ENCODE measurements at places on chromosomes 2 and 18. TPM values are rescaled to one million over a fixed set of nuclear protein-coding genes. Genes with fewer than 3 reads are reported as not detected.

Gene SP5
- total RNA-seq = not detected

Gene FAM237A
- total RNA-seq = not detected

- peaks cover 4% of the 10 kb centered on the region for H3K27me3 ChIP-seq
- no peak overlapping the region for H3K4me3 ChIP-seq
- peak; percentile 63 for DNase-seq
- no peak overlapping the region for H3K27ac ChIP-seq
- H3K4me1 ChIP-seq = no peaks in the 10 kb centered on the region
Measured at GRCh38 chr18:63016270-63016669, 300.9 kb downstream of the PHLPP1 start.

Gene MEX3C
- total RNA-seq = 69.8 TPM

GRCh38 chr2:190574169-190574568 lies 39.6 kb upstream of the NEMP2 start:
- H3K27ac ChIP-seq = no peak overlapping the region
- no peaks in the 10 kb centered on the region for H3K27me3 ChIP-seq
- no peaks in the 10 kb centered on the region for H3K36me3 ChIP-seq
- no peak overlapping the region for H3K4me3 ChIP-seq

DNA sequence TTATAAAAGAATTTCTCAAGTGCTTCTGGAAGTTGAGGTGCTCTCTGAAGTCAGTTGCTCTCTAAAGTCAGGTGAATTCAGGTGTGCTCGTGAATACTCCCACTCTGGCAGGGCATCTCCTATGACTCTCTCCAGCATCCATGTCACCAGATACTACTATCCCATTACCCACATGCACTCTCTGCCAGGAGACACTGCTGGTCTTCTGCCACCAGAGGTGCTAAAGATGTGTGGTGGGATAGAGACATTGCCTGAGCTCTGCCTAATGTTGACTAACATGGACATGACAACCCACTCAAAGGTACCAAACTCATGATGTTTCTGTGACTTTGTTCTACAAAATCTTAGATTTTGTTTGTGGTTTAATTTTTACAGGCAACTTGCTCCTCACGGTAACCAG lies 106.4 kb upstream of the HNRNPA3 start:
- no peak overlapping the region for H3K27ac ChIP-seq
- no peaks in the 10 kb centered on the region for H3K4me1 ChIP-seq
- H3K27me3 ChIP-seq = no peaks in the 10 kb centered on the region
- no peak for DNase-seq
- H3K4me3 ChIP-seq = no peak overlapping the region

DNA sequence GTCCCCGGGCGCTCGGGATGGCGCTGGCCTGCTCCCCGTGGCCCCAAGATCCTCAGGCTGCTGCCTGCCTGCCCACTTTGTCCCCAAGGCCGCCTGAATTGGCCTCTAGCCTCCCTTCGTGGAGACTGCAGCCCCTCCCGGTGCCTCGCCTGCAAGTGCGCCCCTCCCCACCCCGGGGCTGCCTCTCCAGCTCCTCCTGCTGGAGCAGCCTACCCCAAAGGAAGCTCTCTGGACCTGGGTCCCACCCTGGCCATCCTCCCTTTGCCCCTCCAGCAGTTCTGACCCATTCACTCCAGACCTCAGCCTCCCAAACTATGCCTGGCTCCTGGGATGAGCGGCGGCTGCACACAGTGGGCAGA lies 6.2 kb downstream of the ESPNL start:
- no peaks in the 10 kb centered on the region for H3K27me3 ChIP-seq
- no peaks in the 10 kb centered on the region for H3K36me3 ChIP-seq
- DNase-seq = no peak
- H3K4me3 ChIP-seq = no peak overlapping the region
- no peaks in the 10 kb centered on the region for H3K4me1 ChIP-seq
- no peak overlapping the region for H3K27ac ChIP-seq

DNA sequence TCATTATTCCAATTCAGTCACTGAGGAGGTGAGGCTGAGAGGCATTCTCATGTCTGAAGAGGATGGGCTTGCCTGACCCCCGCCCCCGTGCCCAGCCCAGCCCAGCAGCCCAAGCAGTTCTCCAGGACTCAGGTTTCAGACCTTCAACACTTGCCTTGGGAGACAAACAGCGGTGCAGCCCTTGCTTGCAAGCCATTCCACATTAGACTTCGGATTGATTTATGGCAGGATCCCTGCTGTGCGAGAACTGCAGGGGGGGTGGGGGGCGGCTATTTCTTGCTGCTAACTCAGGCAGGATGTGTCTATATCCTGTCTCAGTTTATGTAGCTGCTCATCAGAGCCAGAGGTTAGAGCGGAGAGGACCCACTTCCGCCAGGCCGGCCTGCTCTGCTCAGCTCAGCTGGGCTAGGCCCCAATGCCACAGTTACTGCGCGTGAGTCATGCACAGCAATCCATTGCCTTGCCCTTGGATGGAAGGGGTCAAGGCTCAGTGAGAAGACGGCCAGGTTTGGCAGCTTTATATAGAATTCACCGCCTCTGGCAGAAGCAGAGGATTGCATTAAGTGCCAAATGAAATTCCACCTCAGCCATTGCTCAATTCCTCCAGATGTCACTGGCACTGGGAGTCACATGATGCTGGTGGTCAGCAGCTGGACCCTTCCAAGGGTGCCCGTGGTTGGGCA lies 1.8 kb downstream of the GYPC start:
- H3K36me3 ChIP-seq = no peaks in the 10 kb centered on the region
- peaks cover 62% of the 10 kb centered on the region for H3K4me1 ChIP-seq
- peak overlapping the region; percentile 86 for H3K27ac ChIP-seq
- no peaks in the 10 kb centered on the region for H3K27me3 ChIP-seq
- H3K4me3 ChIP-seq = peak overlapping the region; percentile 74

DNA sequence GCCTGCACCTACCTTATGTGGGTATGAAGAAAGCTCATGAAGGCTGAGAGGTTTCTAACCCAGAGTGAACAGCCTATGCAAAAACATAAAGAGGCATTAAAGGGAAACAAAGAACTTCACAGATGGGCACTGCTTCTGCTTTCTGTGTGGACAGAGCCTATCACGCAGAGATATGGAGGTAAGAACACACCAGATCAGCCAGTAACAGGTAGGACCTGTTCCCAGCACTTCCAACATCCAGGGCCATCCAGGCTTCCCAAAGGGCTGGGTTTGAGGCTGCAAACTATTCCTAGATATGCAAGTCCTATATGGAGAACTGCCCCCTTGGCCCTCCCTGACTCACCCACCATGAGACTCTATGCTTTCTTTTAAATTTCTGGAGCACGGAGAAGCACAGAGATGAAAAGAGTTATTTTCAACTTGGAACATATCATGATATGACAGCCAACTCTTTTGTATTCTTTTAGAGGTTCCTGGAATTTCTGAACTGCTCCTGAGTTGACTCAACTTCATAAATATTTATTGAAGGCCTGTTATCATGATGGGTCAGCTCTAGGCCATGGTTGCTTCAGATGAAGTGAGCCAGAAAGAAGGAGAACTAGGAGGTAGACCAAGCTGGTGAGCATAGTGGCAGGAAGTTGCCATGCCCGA lies 77.4 kb upstream of the PPP1CB start:
- no peaks in the 10 kb centered on the region for H3K27me3 ChIP-seq
- H3K4me3 ChIP-seq = no peak overlapping the region
- H3K27ac ChIP-seq = no peak overlapping the region

Gene AFTPH
- total RNA-seq = 44.2 TPM

Gene OR6B2
- total RNA-seq = not detected

Gene APCDD1
- total RNA-seq = not detected

DNA sequence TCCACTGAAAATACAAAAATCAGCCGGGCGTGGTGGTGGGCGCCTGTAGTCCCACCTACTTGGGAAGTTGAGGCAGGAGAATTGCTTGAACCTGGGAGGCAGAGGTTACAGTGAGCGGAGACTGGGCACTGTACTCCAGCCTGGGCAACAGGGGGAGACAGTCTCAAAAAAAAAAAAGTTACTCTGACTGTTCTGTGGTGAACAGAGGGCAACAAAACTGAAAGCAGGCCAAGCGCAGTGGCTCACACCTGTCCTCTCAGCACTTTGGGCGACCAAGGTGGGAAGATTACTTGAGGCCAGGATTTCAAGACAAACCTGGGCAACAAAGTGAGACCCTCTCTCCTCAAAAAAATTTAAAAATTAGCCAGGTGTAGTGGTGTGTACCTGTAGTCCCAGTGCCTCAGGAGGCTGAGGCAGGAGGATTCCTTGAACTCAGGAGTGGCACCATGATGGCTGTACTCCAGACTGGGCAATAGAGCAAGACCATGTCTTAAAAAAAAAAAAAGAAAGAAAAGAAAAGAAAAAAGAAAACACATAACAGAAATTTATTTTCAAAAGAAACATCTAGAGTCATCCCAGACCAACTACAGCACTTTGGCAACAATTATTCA lies 13.6 kb upstream of the RTN4 start:
- H3K36me3 ChIP-seq = no peaks in the 10 kb centered on the region
- H3K4me3 ChIP-seq = no peak overlapping the region
- H3K27me3 ChIP-seq = no peaks in the 10 kb centered on the region
- no peak overlapping the region for H3K27ac ChIP-seq
- H3K4me1 ChIP-seq = no peaks in the 10 kb centered on the region
- no peak for DNase-seq

Gene ZC3H6
- total RNA-seq = 7.5 TPM

Gene EFHD1
- 0.33 TPM for total RNA-seq

DNA sequence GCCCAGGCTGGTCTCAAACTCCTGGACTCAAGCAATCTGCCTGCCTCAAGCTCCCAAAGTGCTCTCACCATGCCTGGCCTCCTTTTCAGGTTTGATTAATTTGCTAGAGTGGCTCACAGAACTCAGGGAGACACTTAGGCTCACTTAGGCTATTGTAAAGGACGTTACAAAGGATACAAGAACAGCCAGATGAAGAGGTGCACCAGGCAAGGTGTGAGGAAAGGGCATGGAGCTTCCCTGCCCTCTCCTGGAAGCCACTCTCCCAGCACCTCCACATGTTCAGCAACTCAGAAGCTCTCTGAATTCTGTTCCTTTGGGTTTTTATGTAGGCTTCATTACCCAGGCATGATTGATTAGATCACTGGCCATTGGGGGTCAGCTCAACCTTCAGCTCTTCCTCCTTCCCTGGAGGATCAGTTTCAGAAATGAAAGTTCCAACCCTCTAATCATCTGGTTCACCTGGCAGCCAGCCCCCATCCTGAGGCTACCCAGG lies 78.7 kb upstream of the RGPD5 start:
- no peaks in the 10 kb centered on the region for H3K36me3 ChIP-seq
- H3K27me3 ChIP-seq = no peaks in the 10 kb centered on the region
- DNase-seq = no peak
- no peaks in the 10 kb centered on the region for H3K4me1 ChIP-seq

DNA sequence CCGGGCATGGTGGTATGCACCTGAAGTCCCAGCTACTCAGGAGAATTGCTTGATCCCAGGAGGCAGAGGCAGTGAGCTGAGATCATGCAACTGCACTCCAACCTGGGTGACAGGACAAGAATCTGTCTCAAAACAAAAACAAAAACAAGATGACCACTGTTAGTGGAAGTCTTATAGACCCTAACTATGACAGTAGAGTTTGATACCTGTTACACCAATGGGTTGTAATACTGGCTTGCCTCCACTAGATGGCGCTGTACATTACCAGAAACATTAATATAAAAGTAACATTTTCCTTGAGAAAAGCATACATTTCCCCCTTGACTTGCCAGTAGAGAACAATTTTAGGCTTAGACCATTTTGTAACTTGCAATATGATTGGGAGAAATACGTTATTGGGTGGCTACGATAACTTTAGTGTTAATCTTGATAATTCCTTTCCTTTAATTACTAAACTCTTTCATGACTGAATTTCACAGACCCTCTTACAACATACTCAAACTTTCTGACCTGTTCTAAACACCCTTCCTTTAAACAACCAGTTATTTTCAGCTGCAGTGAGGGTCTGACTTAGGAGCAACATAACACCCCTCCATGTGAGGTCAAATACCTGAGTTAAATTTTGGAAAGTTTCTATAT lies 19.5 kb downstream of the SLC25A52 start:
- no peak overlapping the region for H3K4me3 ChIP-seq
- H3K4me1 ChIP-seq = no peaks in the 10 kb centered on the region
- H3K36me3 ChIP-seq = no peaks in the 10 kb centered on the region

DNA sequence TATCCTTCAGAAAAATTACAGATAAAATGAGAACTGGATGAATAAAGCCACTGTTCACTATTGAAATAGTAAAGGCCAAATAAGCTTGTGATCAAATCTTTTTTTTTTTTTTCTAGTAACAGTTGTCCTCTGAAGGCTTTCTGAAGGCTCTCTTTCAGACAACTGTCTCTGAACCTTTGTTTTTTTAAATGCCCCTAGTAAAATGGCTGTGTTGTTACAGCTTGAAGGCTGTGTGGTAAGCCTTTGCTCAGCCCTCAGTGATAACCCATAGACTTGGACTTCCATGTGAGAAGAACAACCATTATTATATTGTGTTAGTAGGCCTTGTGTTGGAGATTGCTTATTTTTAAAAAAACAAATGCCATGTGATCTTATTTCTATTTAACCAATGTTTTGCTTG lies 17.6 kb downstream of the FMNL2 start:
- no peak overlapping the region for H3K27ac ChIP-seq
- no peak for DNase-seq
- H3K27me3 ChIP-seq = no peaks in the 10 kb centered on the region

Gene DNAH7
- not detected for total RNA-seq

DNA sequence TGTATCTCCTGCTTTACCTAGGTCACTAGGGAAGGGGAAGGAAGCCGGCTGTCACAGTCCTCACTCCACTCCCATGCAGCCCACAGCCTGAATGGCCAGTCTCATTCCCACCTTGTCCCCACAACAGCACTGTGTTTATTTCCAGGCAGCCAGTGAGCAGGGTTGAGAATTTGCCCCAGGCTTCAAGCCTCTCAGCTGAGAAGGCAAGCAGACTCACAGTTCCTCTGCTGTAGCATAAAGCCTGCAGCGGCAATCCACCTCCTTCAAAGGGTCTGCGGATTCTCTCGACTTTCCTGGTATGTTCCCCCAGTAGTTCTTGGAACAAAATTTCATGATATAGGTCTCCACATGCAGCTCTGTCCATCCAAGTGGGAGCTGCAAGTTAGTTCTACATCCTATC lies 262.9 kb upstream of the GULP1 start:
- no peaks in the 10 kb centered on the region for H3K4me1 ChIP-seq
- no peaks in the 10 kb centered on the region for H3K36me3 ChIP-seq
- no peaks in the 10 kb centered on the region for H3K27me3 ChIP-seq
- no peak overlapping the region for H3K4me3 ChIP-seq
- no peak overlapping the region for H3K27ac ChIP-seq
- DNase-seq = no peak

DNA sequence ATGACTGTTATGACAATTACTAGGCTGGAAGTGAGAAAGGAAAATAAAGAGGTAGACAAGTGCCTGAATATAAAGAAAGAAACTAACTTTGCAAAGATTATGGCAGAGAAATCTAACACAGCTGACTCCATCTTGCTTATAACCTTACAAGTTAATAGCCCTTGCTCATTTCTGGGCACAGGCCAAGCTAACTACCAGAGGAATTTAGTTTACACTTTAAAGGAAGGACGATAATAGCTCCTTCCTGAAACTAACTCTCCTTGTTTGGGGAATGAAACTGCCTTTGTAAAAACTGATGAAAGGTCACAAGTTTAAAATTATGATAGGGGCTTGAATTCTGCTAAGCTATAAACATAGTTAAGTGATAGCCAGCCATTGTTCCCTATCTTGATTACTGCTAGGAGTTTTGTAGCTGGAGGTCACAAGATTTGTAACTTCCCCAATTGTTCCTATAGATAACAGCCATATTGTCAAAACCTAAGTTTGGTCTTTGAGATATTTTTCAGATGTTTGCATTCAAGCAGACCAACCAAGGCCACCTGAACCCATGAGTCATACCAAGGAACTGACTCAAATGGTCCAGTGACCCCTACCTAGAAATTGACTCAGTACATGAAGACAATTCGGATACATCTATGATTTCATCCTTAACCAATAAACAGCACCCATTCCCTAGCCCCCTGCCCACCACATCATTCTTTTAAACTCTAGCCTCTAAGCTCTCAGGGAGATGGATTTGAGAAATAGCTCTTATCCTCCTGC lies 209.2 kb upstream of the LRATD1 start:
- no peak overlapping the region for H3K27ac ChIP-seq
- H3K4me1 ChIP-seq = no peaks in the 10 kb centered on the region

All from CD8-positive, alpha-beta memory T cell (primary cell).